ENCODE measurements at places on chromosomes 2 and 18.

GRCh38 chr2:57417007-57417406 is 629.6 kb upstream of the VRK2 start:
- DNase-seq = no peak

DNA sequence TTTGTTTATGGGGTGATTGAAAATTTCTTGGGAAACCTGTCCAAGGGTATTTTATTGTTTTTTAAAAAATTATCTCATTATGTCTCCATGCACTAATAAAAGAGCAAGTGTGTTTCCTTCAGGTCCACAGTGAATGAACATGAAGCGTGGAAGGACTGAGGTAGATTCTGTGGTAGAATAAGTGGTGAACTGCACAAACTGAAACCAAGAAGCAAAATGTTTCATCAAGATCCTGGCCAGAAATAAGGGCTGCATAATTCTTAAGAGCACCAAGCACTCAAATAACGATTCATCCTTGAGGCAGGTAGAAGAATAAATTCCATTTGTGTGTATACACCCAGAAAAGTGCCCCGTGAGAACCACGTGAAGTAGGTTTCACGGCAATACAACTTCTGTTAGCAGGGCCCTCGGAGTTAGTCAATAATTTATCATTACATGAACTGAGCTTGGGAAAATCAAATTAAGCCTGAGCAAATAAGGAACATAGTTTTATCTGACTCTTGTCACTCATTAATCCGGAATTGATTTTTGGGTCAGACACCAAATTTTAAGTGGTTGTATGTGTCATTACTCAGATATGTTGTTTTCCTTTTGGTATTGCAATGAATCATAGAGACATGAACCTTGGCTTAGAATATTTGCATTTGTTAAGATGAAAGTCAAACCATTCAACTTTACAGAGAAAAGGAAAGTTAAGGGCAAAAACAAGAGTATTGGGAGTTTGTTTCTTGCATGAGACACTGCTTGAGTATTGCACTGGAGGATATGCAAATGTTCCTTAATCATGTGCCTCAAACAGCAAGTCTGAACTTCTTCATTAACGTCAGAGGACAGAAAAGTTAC is 472.6 kb upstream of the NETO1 start:
- DNase-seq = peak; percentile 24

DNA sequence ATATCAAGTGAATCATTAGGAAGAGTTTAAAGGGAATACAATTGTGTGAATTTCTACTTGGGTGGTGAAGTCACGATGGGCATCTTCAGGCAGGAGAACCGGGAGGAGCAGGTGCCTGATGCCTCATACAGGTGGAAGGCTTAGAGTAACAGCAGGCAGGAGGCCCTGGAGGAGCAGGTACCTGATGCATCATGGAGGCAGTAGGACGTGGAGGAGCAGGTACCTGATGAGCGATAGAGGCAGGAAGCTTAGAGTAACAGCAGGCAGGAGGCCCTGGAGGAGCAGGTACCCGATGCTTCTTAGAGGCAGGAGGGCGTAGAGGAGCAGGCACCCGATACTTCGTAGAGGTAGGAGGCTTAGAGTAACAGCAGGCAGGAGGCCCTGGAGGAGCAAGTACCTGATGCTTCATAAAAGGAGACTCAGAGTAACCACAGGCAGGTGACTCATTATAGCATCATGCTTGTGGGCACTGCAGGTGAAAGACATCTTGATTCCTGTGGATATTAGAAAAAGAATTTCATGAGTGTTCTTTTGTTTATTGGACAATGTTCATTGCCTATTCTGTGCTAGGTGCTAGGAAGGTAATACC is 133.9 kb downstream of the ATP9B start:
- peak; percentile 95 for DNase-seq

- peak; percentile 64 for DNase-seq
Observed at GRCh38 chr2:9178110-9178903, 28.3 kb upstream of the ASAP2 start.

DNA sequence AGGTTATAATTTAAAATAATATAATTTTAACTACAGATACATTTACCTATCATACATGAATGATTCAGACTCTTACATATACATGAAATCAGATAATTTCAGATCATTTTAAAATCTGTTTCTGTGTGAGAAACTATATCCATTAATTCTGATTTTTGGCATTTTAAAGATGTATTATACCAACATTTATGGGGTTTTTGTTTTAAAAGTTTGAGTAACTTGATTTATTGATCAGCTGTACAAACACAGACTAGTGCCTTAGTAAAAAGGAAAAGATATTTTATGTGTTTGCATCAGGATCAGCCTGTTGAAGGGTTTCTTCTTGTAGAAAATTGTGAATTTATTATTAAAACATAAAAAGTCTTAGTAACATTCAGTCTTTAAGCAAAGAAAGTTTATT is 59.9 kb downstream of the KIAA1328 start:
- no peak for DNase-seq

GRCh38 chr2:241130316-241130715 is 19.0 kb downstream of the PASK start:
- no peak for DNase-seq

Data from mammary epithelial cell (primary cell).